ENCODE measurements at places on chromosomes 12 and 14.

DNA sequence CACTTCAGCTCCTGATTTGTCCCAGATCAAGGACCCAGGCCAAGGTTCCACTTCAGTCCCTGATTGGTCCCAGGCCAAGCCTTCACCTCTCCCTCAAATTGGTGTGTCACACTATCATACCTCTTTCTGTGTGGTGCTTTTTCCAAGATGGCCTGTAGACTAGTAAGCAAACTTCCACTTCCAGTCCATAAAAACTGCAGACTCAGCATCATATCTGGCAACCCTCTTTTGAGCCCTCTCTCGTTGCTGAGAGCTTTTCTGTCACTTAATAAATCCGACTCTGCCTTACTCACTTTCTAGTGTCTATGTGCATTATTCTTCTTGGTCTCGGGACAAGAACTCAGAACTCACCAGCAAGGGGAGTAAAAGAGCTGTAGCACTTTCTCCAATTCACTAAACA is 1395.1 kb downstream of the LRFN5 start:
- DNase-seq: no peak

DNA sequence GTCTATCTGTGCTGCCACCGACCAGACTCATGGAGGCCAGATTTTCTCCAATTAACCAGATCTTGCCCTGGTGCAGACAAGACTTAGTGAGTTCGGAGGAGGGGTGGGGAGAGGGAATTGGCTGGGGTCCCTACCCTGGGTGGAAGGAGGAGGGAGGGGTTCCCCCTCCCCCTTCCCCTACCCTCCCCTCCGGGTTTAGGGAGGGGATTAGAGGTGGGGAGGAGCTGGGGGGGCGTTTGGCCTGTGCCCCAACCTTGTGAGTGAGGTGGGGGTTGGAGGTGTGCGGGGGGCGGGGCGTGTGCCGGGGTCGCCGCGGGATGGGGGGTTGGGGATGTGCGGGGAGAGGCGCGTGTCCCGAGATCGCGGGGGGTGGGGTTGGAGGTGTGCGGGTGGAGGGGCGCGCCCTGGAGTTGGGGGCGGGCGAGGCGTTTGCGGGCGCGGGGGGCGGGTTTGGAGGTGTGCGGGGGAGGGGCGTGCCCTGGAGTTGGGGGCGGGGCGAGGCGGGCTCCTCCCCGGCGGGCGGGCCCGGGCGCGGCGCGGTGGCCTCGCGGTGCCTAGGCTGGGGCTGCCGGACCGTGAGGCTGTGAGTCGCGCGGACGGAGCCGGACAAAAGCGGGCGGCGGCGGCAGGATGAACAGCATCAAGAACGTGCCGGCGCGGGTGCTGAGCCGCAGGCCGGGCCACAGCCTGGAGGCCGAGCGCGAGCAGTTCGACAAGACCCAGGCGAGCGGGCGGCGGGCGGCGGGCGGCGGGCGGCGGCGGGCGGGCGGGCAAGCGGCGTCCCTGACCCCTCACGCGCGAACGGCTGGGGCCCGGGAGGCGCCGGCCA is at the start of gene HIP1R:
Gene HIP1R (plus strand): TSS at position 537 of the 829 bp plus-strand sequence. CDS start 94 bp downstream, at position 631.
- no peak for DNase-seq

- no peak for DNase-seq
Measured at GRCh38 chr14:99475660-99476059, 5.0 kb downstream of the SETD3 start.

DNA sequence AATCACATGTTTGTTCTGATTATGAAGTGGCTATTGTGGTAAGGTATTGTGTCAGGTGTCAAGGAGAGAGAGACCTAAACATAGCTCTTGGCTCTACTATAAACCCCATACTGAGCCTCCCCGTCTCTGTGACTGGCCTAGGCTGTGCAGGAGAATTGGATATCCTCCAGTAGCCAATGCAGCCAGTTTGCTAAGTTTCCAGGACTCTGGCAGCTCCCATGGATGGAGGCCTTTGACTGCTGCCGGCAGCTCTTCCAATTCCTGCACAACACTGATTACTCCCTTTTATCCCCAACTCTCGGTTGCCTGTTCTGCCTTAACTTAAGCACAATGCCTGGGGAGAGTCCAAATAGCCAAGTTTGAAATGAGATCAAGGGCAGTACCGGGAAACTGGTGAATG is 59.3 kb downstream of the ABCC9 start:
- no peak for DNase-seq
